ENCODE measurements at places on chromosomes 7 and 10.
A peak's percentile ranks its signal among the peaks of the same experiment; 100 is the strongest.

GRCh38 chr10:97916586-97916985, 66.9 kb downstream of the GOLGA7B start:
- no peak for DNase-seq

DNA sequence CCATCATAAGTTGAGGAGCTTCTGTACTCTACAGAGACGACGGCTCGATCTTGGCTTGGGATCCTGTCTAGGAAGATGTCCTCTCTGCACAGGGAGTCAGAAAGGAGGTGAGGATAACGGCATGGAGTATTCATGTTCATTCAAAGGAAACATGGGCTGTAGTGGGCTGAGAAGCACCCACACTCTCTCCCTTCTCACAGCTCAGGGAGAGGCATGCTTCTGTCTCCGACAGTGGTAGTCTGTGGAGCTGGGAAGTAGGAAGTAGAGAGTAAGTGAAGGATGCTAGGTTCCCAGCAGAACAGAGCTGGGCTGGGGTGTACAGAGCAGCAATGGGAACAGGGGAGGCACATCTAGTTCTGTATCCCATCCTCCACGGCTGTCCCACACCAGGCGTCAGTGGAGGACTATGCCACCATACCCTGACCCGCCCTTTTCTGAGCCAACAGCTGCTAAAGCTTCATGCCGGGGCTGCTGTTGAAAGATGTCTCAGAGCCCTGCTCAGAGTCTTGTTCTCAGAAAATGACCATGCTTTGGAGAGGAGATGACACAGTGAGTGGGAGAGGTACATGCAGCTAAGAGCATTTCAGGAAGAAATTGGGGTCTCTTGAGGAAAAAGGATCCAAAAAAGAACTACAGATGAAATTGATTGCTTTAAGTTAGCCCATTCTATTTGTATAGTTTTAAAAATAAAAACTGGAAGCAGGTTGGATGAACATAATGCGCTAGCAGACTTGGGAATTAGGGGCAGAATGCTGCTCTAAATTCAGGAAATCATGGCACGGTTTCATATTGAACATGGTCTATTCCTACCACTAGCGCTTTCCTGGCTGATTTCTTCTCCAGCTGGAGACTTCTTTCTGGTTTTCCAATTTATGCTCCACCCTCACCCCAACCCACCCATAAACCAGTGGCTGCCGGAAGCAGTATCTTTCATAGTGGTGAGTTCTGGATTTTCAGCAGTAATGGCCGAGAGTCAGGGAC, 138.6 kb downstream of the CHN2 start:
- no peak for DNase-seq

- DNase-seq, result no peak
These were observed 186.0 kb upstream of the MGMT start for GRCh38 chr10:129280908-129281586.

DNA sequence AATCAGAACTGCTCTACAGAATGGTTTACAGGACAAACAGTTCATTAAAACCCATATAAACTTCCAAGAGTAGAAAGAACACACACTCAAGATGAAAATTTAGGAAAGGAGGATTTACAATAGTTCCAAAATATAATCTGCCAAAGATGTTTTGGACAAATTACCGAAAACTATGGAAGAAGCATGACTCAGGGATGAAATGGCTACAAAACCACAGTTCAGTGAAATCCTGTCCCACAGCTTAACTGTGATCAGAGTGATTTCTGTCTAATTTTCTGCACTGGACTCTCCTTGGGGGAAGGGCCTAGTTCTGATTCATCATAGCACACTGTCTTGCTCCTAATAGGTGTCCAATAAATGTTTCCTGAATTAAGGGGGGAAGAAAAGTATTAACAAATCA, 82.2 kb downstream of the HIPK2 start:
- no peak for DNase-seq

DNA sequence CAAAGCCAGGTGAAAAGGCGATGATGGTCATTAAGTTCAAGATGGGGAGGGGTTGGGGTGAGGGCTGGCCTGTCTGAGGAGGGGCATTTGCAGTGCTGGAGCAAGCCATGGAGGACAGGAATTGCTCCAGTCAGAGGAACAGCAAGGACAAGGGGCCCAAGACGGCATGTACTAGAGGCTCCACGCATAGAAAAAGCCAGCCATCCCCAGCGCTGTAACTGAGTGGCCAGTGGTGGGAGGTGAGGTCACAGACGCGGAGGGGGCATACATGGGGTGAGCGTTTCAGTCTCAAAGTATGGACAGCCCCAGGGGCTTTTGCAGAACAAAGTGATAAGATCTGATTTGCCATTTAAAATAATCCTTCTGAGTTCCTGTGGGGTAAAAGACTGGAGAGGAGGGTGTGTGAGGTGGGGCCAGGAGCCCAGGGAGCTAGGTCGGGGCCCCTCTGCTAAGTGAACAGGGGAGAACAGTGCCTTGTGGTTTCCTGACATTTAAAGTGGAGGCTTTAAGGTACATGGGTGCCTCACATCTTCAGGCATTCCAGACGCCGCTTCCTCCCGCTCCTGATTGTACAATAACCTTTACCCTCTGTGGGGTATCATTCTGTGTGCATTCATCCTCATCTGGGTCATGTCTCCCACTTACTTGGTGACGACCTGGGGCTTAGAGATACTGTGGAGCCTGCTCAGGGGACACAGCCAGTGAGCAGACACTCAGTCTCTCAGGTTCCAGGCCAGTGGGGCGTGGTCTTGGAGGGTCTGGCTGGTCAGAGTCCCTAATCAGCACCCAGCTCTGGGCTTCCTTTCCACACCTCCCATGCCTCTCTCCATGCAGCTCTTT, 105.6 kb upstream of the GPR26 start:
- no peak for DNase-seq

DNA sequence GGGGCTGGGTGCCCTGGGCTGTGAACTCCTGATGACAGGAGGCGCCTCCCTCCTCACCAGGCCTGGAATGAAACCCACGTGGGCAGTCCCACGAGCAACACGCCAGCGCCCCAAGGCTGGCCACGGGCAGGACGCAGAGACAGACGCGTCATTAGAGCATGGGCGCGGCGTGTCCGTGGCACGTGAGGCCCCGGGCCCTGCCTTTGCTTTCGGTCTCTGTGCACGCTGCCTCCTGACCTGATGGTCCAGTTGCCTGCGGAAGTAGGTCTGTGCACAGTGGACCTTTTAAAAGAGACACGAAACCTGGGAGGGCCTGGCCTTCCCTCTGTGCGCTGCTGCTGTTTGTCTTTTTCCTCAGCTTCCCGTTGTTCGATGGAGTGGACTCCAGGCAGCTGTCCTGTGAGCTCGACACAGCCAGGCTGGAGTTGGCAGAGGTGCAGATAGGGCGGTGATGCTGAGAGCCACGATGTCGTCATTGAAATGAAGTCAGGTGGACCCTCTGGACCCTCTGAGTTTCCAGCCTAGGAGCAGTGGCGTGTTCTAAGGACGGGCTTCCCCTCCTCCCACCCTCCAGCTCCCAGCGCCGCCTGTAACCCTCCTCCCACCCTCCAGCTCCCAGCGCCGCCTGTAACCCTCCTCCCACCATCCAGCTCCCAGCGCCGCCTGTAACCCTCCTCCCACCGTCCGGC, 40.1 kb upstream of the CFAP46 start:
- DNase-seq, result no peak

DNA sequence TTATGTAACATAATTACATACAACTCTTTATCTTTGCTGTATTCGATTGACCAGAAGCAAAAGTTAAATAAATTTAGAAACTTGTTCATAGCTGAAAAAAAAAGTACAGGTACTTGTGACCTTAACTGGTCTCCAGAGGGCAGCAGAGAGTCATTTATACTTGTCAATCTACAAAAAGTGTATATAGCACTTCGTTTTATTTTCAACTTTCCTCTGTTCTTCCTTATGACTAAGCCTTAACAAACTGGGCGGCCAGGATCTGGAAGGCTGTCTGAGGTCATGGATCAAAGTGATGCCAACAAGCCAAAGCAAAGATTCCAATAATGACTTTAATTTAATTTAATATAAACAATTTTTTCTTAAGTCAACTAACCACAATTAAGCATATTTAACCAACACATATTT, 29.8 kb downstream of the C10orf67 start:
- peak; percentile 57 for DNase-seq

- DNase-seq, result no peak
These were observed 224.0 kb upstream of the GRB10 start for GRCh38 chr7:51006483-51007235.

All from right renal cortex interstitium (tissue), 3 donors.